GM12864 (cell line): ENCODE measurements at places on chromosomes 1 and 21.
A peak's percentile ranks its signal among the peaks of the same experiment; 100 is the strongest.

DNA sequence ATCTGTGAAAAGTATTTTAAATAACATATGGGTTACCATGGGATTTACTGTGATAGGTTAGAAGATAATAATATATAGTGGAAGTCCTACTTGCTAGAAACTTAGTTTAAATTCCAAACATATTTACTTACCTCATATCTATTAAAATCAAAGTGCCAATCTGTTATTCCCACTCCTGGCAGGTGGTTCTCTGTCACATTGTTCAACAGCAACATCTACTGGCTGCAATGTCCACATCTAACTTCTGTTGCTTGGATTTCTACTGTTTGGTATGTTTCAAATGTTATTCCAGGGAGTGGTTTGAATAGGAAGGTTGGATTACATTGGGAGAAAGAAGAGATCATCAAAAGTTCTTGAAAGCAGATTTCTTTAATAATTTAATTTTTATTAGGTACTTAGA lies 122.5 kb upstream of the NCAM2 start:
- no peak for DNase-seq

GRCh38 chr1:172117800-172118199 lies 276.5 kb downstream of the DNM3 start:
- peak; percentile 26 for DNase-seq

DNA sequence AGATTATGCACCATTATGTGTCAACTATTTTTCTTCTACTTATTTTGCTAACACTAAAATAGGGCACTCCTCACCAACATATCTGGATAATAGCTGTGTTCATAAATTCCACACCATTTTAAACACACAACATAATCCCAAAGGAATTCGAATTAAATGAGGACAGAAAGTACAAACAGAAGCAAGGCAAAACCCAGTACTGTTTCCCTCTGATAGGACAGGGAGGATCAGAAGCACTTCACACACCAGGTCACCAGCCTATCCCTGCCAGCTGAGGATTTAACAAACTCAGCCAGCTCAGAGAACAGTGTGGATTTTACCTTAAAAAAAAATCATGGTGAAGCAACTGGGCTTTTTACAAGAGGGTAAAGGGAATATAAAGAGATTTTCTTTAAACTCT lies 20.0 kb downstream of the CRYZ start:
- DNase-seq = no peak

DNA sequence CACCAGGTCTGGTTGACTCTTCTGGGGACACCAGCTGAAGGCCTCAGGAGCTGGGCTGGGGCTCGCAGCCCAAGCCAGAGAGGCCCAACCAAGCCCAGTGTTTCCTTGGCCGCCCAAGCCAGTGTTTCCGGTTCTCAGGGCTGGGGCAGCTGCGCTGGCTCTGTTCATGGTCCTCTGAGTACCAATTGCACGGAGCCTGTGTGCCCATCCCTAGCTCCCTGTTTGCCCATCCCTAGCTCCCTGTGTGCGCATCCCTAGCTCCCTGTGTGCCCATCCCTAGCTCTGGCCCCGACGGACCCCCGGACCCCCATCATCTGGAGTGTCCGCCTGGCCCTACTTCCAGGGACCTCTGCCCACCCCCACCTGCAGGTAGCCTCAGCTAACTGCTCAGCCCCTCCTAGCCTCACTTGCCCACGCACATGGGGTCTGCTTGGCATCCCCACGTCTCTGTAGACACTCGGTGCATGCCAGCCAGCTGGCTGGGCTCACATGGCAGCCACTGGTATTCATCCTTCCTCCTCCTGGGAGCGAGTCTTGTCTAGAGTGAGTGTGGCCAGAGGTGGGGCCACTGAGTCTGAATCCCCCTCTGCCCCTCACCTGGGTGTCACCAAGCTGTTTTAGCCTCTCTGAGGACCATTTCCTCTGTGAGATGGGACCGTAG lies 64.0 kb downstream of the WNT9A start:
- DNase-seq = no peak

DNA sequence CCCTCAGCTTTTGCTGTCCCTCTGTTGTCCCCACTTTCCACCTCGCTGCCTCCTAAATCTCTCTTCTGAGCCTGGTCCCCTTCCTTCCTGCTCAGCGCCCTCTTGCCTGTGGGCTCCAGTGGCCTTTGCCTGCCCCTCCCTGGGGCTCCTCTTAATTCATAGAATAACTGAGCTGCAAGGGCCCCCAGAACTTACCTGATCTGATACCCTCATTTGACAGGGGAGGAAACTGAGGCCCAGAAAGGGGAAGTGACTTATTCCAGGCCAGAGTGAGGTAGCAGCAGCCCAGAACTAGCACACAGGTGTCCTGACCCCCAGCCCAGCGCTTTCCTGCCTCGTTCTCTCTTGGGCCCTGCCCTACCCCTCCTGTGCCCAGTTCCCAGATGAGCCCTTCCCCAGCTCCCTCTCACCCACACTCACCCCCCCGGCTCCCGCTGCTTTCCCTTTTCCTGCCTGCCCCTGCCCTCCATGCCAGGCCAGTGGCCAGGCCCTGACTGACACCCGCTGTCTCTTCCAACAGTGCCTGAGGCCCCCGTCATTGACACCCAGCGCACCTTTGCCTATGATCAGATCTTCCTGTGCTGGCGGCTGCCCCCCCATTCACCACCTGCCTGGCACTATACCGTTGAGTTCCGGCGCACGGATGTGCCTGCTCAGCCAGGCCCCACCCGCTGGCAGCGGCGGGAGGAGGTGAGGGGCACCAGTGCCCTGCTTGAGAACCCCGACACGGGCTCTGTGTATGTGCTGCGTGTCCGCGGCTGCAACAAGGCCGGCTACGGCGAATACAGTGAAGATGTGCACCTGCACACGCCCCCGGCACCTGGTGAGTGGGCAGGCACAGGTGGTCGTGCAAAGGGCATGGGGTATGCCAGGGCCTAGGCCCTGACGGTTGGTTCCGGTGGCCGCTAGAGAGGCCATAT lies 5.7 kb downstream of the TRIM46 start:
- no peak for DNase-seq

GRCh38 chr21:15809818-15810217 lies 80.0 kb downstream of the USP25 start:
- no peak for DNase-seq

GRCh38 chr1:156368889-156369684 lies at the start of gene RHBG:
RHBG (plus strand) TSS chr1:156369211; CDS start chr1:156369250, 39 bp downstream.
- no peak for DNase-seq

- no peak for DNase-seq
These were observed 70.8 kb upstream of the FMN2 start for GRCh38 chr1:240020871-240021270.

- no peak for DNase-seq
These were observed 24.8 kb downstream of the TNFRSF8 start for GRCh38 chr1:12087797-12088314.

DNA sequence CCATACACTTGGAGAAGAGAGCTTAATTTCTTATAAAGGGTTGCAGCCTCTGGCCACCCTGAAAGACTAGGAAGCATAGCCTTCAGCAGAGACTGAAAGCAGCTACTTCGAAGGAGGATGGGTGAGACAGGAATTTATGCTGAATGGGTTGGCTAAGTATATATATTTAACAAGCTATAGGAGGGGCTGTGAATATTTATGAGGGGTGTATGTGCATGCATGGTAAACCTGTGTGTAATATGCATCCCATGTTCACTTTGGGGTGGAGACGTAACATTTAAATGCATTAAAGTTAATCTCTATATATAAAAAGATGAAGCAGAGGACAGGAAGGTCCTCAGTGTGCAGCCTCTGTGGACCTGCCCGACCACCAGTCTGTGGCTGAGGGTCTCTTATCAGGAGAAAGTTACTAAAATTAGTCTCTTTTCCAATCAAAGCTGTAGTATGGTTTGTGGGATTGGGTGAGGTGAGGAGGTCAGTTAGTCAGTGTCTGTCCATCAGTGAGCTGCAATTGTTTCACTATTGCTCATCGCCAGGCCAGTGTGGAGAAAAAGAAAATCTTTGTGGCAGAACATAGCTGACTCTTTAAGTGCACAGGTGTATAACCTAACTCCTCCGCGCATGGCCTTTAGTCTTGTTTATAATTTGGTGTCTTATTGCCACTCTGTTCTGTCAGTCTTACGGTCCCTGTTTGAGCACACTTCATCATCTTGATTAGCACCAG lies 35.4 kb upstream of the DSCAM start:
- DNase-seq = no peak

DNA sequence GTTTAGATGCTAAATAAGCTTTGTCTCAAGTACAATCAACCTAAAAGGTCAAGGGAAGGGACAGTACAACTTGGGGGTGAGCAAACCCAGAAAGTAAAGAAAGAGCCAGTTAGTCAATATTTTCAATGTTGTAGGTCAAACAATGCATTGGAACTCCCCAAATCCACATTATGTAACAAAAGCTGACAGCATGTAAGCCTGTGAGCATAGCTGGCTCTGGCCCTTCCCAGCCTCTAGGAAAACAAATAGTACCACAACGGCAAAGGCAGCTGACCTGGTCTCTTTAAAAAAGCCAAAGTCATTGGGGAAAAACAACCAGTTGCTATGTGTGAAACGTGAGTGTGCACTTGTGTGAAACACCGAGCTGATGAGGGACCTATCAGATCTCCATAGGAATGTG lies 3.4 kb downstream of the CBR1 start:
- no peak for DNase-seq

DNA sequence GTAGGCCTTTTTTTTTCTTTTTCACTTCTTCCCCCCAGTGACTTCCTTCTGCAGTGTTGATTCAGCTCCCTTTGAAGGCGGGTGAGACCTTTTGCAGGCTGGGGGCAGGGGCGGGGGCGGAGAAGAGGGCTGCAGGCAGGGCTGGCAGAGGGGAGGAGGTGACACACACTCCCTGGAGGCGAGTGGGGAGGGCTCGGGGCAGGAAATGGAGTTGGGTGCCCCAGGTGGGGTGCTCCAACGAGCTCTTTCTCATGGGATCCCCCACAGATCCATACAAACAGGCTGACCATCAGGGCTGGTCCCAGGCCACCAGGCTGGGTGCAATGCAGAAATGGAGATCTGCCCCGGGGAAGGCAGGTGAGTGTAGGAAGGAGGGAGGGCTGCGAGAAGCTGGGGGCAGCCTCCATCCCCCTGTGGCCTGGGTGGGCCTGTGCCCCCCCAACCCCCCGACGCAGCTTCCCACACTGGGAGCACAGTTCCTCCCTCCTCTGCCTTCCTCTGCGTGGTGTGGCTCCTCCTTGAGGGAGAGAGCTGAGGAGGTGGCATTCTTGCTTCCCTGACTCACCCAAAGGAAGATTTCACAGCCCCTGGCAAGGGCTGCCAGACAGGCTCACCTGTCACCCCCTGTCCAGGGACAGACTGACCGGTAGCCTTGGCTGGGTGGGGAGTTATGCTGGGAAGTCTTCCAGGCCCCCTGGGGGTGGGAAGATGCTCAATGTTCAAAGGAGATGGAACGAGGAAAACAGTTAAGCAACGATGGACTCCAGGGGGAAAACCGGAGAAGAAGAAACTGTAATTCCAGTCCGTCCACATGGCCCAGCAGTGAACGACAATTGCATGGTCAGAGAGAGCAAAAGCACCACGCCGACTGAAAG lies 7.1 kb upstream of the ITGB2 start:
- peak; percentile 70 for DNase-seq

DNA sequence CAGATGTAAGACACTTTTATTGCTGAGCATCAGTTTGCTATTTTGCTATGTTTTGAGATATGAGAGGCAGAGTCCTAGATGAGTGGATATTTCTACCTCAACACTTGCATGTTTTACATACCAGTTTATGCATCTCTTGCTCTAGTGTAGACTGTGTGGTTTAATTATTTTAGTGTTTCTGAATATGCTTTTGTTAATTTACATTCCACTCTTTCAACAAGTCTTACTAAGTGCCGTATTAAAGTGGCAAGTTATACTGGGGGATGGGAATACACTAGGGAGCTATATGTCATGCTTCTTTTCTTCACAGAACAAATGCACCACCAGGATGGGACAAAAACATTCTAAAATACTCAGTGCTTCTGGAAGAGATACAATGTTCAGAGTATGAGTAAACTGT lies 507.7 kb upstream of the PRMT6 start:
- DNase-seq = no peak

- no peak for DNase-seq
These were observed 39.7 kb upstream of the EXO1 start for GRCh38 chr1:241808265-241808664.

DNA sequence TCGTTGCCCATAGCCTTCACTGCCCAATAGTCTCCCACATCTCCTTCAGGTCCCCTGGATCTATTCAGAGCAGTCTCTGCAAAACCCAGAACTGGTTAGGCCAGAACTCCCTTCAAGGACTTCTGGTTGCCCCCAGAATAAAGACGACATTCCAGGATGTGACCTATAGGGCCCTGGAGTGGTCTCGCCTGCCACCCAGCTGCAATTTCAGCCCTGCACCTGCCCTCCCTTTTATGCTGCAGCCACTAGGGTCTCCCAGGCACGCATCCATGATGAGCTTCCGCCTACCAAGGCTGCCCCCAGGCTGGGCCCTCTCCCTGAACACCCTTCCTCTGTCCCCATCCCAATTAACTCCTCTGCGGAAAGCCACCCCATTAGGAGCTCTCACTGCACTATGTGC lies 7.2 kb upstream of the TSPEAR start:
- DNase-seq = no peak

DNA sequence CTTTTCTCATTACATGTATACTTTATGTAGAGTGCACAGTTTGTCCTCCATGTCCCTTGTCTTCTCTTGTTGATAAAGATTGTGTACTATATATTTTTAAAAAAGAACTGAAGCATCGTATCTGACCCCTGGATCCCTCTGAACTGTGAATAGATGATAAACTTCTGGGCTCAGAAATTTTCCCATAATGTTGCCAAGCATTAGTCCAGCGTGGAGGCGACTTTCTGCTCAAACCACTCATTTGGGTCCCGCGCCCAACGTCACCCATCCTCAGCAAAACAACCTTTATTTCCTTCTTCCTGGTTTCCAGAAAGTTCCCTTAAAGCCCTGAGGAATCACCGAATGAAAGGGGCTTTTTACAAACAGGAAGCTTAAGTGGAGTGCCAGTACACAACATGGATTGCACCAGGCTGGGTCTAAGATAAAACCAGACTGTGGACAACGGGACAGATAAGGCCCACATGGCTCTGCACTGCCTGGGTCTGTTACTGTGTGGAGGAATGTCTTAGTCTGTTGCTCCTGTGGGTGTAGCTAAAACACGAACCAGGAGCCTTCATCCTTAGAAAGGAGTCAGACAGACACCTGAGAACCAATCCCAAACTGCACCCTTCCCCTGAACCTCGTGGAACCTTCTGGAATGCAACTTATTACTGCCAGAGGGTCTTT lies 15.6 kb downstream of the EVA1C start:
- no peak for DNase-seq

DNA sequence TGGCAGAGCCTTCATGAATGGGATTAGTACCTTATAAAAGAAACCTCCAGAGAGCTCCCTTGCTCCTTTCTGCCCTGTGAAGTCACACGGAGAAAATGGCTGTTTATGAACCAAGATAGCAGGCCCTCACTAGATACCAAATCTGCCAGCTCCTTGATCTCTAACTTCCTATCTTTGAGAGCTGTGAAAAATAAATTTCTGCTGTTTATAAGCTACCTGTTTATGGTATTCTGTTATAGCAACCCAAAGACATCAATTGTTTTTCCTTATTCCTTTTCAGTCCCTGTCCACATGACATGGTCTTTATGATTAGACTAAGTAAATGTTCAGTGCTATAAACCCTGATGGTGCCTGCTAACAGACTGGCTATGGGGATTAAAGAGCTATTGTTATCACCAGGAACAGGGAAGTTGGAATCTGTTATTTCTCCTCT lies 9.7 kb upstream of the STIL start:
- DNase-seq = no peak

- DNase-seq = no peak
These were observed 322.7 kb downstream of the ZNF326 start for GRCh38 chr1:90317628-90318027.
